Esophagus muscularis mucosa (tissue), 4 donors: ENCODE measurements at places on chromosomes 2 and 18.

DNA sequence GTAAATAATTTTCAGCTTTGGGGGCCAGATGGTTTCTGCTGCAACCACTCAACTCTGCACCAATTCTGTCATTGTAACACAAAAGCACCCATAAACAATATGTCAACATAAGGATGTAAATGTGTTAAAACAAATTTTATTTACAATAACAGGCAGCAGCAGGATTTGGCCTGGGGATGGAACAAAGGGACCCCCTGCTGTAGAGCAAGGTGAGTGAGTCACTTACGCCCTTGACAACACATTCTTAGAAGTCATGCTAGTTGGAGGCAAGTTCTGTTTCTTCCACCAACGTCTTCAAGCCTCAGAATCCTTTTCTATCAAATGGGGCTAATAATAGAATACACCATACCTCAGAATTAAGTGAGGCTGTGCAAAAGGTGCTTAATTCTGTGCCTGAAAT is 610.2 kb upstream of the SYT4 start:
- no peak for DNase-seq

GRCh38 chr2:188303363-188304031 is 11.8 kb downstream of the GULP1 start:
- DNase-seq = no peak

DNA sequence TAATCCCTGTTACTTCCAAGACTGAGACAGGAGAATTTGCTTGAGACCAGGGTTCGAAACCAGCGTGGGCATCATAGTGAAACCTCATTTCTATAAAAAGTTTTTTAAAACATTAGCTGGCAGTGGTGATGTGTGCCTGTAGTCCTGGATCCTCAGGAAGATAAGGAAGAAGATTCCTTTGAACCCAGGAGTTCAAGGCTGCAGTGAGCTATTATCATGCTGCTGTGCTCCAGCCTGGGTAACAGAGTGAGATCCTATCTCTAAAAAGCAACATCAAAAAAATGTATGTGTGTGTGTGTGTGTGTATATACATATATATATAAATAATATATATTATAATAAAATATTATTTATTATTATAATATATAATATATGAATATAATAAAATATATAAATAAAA is 1417.6 kb upstream of the CDH2 start:
- DNase-seq = no peak

DNA sequence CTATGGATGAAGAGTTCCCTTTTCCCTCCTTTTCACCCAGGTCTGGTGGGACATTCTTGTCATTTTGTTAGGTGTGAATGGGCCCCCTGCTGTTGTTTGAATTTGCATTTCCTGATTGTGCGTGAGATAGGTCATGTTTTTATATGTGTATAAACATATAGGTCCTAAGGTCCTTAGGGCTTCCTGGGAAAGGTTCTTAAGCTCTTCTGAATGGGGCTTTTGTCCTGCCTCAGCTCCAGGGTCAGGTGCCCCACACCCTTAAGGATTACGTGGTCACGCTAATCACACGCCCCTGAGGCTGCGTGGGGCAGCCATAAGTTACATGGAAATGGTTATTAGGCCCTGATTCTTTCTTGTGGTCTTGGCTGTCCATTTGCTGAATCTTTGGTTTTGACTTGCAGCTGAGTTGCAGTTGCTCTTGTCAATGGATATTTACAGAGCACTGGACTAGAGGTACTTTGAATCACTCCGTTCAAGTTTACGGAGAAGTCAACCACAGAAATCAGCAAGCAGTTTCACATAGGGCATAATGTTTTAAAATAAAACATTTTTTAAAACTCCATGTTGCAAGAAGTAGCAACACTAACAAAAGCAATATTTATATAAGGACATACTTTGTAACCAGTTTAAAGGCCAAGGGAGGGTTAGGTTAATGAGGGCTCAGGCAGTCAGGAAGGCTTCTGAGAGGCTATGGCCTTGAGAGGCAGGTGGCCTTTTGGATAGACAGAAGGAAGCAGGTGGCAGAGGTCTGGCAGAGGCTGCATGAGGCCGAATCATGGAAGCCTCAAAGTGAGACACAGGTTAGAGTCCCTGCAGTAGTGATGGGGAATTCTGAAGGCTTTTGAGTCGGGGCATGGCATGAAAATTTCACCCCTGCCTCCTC is 24.2 kb downstream of the LIPG start:
- DNase-seq = no peak

DNA sequence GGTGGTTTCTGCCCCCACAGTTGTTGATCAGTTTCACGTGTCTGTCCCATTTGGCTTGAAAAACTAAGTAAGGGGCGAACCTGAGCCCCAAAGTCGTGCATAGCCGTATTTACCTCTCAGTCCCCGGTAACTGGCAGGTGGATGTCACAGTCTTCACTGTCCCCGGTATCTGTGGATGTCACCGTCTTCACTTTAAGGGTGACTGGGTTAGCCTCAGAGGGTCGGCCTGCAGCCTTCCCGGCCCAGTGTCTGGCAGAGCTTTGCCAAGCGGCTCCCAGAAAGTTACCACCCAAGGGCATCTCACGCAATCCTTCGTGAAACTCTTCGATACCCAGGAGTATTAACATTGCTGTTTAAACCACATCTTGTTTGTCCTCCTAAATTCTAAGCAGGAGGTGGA is 125.3 kb upstream of the CTDP1 start:
- DNase-seq = no peak

DNA sequence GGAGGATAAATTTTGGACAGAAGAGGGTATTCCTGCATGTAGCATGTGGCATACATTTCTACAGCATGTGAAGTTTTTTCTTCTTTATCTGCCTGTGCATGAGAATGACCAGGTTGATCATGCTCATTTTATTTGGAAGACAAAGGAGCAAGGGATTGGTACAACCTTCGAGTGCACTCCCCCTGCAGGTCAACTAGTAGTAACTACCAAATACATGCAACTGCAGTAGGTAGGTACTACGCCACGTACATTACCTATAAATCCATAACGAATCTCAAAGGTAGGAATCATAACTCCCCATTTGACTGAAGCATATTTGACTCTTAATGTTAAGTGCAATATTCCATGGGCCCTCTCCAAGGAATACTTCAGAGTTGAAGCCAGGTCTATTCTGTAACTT is 763.9 kb downstream of the TSN start:
- no peak for DNase-seq

GRCh38 chr2:133885847-133886246 is 317.6 kb upstream of the NCKAP5 start:
- peak; percentile 64 for DNase-seq

DNA sequence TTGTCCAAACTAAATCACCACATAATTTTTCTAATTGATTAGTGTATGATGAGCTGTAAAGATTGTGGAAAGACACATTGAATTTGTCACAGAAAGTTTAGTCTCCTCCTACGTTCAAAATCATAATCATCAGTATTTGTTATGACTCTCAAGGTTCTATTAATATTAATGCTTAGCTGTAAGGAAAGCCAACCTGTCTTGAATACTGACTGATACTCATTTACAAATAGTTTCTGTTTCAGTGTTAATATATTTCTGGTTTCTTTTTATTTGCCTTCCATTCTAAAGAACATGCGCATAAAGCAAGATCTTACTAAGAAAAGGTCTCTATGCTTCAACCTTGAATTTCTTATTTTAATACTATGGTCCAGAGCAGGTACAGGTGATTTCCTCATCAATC is 55.1 kb downstream of the CPS1 start:
- no peak for DNase-seq

DNA sequence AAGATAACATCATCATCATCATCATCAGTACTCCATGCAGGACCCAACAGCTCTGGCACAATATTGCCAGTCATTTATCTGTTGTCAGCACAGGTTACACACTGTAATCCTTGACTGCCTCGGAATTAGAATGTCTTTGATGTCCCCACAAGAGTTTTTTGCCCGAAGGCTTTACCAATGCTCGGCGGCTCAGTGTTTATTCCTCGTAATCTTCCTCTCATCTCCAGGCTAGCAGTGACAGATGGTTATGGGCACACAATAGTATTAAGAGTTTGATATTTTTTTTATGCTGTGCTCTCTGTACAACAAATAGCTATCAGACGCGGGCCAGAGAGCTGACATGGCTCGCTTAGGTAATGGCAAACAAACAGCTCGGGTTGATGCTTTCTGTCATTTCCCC is 515.2 kb downstream of the ZEB2 start:
- DNase-seq = no peak

- DNase-seq = peak; percentile 91
Measured at GRCh38 chr2:102059151-102059550, 67.4 kb downstream of the IL1R2 start.

DNA sequence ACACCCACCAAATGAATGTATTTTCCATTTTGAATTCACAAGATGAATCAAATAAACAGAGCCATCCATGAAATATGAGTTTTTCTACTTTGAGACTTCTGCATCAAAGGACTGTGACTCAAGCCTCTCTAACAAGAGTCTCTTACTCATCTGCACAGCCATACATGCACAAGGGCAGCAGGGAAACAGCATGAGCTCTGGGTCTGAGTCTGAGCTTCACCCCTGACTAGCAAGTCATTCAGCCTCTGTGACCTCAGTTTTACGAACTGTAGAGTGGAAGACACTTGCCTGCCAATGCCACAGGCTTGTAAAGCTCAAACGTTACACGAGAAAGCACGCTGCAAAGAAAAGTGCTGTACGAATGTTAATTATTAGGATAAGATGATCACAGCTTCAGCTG is 42.9 kb downstream of the MREG start:
- no peak for DNase-seq

GRCh38 chr2:182818925-182819324 is 47.5 kb downstream of the FRZB start:
- no peak for DNase-seq

DNA sequence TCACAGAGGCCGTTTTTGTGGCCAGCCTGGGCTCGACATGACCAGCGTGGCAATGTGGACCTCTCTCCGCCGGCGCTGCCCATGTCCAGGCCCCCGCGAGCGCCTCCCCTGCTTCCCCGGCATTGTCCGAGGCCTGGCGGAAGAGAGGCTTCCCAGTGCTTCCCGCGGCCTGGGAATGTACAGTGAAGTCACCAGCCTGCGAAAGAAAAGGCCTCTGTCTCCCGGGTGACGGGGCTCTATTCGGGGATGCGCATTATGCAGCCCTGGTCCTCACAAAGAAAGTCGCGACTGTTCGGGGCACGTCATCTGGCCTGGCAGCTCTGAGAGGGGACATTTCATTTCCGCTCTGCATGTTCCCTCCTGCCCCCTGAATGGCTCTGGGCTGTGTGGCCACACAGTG is 109.2 kb upstream of the AGAP1 start:
- no peak for DNase-seq

- no peak for DNase-seq
Measured at GRCh38 chr2:33106115-33106514, 159.4 kb downstream of the LTBP1 start.

- no peak for DNase-seq
Measured at GRCh38 chr2:15665067-15665942, 73.6 kb downstream of the DDX1 start.

- DNase-seq = no peak
Measured at GRCh38 chr2:238117199-238118154, 17.3 kb downstream of the ESPNL start.

DNA sequence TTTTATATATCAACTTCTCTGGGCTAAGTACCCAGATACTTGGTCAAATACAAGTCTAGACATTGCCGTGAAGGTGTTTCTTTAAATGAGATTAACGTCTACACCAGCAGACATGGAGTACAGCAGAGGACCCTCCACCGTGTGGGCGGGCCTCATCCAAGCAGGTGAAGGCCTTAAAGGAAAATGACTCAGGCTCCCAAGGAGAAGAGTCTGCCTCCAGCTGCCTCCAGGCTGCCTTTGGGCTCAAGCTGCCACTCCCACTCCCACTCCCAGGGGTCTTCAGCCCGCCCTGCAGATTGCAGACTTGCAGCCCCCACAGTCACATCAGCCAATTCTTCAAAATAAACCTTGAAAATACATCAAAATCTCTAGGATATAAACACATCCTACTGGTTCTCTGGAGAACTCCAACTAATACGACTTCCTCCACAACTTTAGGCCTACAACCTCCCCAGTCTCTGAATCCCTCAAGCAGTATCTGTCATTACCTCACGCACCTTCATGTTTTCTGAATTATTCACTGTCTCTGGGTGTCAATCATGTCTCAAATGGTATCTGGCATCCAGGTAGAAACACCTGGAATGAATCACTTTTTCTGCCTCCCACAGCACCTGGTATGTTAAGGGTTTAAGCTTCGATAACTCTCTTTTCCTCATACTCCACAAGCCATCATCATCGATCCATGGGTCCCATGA is 6.9 kb downstream of the ITGB1BP1 start:
- no peak for DNase-seq

DNA sequence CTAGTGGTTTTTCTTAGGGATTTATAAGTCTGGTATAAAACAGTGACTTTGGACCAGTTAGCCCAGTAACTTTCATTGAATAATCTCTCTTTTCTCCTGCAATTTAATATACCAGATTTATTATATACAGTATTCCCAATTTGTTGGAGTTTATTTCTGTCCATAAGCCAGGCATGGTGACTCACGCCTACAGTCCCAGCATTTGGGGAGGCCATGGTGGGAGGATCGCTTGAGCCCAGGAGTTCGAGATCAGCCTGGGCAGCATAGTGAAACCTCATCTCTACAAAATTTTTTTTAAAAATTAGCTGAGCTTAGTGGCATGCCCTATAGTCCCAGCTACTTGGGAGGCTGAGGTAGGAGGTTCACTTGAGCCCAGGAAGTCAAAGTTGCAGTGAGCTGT is 26.7 kb downstream of the CNNM4 start:
- DNase-seq = no peak

- no peak for DNase-seq
Measured at GRCh38 chr2:121532347-121532766, 1.7 kb downstream of the RNU4ATAC start.

GRCh38 chr2:149825473-149825872 is 237.9 kb upstream of the MMADHC start:
- no peak for DNase-seq

- DNase-seq = no peak
Measured at GRCh38 chr2:216775043-216775453, 79.7 kb upstream of the IGFBP5 start.

DNA sequence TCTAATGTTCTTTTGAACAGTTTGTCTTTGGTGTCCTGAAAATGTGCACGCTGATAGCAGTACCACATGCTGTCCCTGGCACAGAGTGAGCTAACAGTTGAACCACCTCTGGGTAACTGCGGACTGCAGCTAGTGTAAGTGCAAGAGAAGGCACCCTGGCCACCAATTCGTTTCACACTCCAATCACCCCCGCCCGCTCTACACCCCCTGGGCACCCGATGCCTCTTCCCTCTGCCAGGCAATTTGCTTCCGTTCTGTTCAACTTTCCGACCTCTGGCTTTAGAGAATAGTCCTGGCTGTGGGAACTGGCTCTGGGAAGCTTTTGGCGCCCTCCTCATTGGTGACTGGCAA is 1.4 kb downstream of the DOCK10 start:
- no peak for DNase-seq

- DNase-seq = no peak
Measured at GRCh38 chr2:216717491-216717901, 22.1 kb upstream of the IGFBP5 start.
